ENCODE measurements at places on chromosomes 11 and 22.

- DNase-seq: peak; percentile 82
Measured at GRCh38 chr11:126352934-126353801, 2.3 kb upstream of the ST3GAL4 start.

GRCh38 chr11:66011239-66011784 is 496 bp upstream of the CST6 start:
- no peak for DNase-seq

DNA sequence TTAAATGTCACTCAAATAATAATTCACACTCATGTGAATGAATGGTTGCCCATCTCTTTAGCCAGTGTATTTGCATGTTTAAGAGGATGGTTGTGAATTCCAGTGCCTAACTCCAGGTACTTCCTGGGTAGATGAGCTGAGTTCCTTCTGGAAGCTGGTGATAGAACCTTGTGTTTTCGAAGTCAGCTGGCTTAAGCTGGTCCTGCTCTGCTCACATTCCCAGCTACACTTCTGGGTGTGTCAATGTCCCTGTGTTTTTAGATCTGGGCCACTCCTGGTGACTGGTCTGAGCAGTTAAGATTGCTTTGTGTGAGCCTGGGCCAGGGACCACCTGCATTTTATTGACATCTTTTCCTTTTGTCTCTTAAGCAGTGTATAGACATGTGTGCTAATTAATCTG is 10.6 kb downstream of the TEAD1 start:
- no peak for DNase-seq

GRCh38 chr11:26474401-26474800 is 97.7 kb downstream of the MUC15 start:
- DNase-seq: no peak

DNA sequence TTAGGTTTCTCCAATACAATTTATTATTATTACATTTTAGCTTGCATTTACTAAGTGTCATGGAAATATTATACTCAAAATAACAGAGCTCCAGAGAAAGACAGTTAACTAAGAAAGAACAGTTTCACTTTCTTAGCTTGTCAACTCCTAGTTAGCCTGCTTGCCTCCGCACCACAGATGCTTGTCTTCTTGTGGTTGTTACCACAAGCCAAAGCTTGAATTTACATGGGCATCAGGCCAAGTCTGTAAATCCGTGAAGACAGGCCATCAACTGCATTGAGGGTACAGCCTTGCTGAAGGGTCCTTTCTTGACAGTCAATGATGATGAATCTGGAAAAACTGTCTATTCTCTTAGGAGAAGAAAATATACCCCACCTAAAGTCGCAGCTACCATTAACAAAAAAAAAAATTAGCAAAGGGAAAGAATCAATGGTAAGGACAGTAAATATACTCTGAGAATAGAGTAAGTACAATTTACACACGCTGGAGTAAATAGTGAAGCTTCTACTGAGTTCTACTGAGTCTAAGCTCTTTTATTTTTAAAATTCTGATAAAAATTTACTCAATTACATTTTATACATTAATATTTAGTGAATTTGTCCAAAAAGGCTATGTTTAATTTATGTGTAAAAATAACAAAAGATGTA is 15.6 kb upstream of the DENND5A start:
- DNase-seq: peak; percentile 37

GRCh38 chr11:94130298-94131046 is 1.8 kb downstream of the PANX1 start:
- peak; percentile 95 for DNase-seq

DNA sequence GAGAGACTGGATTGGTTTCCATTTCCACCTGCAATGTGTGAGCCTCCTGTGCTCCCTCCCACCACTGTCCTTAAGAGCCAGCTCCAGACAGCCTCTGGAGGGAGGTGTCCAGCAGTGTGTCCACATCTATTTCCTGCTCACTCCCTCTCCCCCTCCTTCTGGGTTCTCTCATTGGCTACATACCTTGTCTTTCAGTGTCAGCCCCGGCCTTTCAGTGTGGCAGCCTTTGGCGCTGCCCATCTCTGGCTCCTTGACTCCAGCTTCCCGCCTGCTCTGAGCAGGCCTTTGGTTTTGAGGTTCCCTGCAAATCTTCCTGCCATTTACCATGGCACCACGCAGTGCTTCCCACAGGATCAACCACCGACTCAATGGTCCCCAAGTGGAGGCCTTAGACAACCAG is 19.0 kb upstream of the PTPRJ start:
- DNase-seq: no peak

GRCh38 chr22:29205594-29206371 is at the start of gene EMID1:
Gene EMID1 (plus strand): TSS chr22:29205896. CDS start chr22:29206039, 143 bp downstream.
- DNase-seq: no peak

DNA sequence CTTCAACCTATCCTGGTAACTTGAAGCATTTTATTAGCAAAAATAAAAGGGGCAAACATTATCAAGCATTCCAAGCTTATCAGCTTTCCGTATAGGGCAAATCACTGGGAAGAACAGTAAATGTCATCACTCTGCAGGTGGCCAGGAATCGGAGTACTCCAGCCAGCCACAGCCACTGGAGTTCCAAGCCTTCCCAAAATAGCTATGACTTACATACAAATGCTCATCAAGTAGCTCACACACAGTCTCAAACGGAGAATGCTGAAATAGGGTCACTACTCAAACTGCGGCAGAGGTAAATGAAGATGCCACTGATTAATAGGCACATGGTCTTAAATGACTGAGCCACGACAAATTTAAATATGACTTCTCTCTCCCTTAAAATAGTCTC is 2.1 kb downstream of the USP28 start:
- DNase-seq: no peak

DNA sequence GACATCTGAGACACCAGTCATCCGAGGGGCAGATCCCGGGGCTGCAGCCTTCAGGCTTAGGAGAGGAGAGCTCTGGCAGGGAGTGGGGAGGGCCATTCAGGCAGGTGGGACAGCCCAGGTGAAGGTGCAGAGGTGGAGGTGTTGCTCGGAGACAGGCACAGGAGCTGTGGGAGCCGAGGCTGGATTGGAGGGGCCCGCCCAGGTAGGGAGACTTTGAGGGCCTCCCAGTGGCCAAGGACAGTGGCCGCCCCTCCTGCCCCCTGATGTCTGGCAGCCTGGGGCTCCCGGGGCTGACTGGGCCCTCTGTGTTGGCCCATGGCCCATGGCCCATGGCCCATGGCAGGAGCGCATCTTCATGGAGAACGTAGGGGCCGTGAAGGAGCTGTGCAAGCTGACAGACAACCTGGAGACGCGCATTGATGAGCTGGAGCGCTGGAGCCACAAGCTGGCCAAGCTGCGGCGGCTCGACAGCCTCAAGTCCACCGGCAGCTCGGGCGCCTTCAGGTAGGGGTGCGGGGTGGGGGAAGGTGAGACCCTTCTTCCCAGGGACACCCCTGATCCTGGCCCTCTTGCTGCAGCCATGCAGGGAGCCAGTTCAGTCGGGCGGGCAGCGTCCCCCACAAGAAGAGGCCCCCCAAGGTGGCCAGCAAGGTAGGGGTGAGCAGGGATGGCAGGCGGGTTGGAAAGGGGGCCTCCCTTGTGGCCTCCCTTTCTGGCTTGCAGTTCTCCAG is 13.3 kb downstream of the TMEM258 start:
- DNase-seq: no peak

DNA sequence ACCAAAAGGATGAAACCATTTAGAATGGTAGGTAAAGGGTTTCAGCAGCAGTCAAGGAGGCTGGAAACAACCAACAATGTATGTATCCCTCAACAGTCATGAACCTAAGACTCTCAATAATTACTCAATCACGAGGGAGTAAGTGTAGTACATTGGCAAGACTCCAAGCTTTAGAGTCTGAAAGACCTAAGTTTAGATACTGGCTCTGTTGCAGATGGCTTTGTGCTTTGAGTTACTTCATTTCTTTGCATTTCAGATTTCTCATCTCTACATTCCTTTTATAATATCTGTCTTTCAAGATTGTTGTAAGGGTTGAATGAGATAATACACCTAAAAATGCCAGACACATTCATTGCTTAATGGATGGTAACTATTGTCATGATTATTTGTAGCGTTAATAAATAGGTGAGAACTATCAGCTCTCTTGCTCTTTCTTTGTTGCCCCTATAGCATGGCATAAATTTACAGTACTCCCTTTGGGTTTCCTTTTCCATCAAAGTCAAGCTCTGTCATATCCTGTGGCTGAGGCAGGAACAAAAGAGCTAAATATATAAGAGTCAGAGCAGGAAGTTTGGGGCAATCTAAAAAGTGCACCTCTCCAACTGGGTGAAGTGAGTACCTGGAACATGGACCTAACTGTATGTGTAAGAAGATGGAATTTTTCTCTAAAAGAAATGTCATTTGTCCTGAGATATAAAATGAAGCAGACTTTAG is 228.2 kb upstream of the ZC3H12C start:
- DNase-seq: peak; percentile 40

DNA sequence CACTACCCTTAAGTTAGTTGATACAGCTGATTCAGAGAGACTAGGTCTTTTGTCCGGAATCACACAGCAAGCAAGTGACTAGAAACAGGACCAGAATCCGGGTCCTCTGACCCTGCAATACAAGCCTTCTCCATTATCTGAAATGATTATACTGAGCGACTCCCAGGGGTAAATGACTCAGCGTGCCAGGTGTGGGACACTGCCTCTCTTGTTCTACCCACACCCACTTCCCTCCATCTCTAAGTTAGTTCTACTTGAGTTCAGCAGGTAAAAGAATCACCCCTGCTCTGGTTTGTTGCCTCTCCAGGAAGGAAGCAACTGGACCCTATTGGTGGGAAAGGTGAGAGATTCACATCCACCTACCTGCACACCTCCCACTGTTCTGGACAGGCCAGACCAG is 156.9 kb downstream of the DBX1 start:
- DNase-seq: no peak

All from fibroblast of gingiva (primary cell).